ENCODE measurements at places on chromosomes 12 and 14. TPM values are rescaled to one million over a fixed set of nuclear protein-coding genes. Genes with fewer than 3 reads are reported as not detected.

PYM1 gene
- 36.8 TPM for total RNA-seq

RGS6 gene
- total RNA-seq: not detected

NUAK1 gene
- 11.4 TPM for total RNA-seq

WNT5B gene
- 8.9 TPM for total RNA-seq

ZNF891 gene
- total RNA-seq: 0.54 TPM

PRH2 gene
- total RNA-seq: not detected

LIMA1 gene
- 103 TPM for total RNA-seq

KRT78 gene
- not detected for total RNA-seq

BAZ1A gene
- 21.8 TPM for total RNA-seq

CLEC6A gene
- total RNA-seq: not detected

EIF2S3B gene
- 0.49 TPM for total RNA-seq

DERA gene
- total RNA-seq: 29.2 TPM

DNAJC22 gene
- total RNA-seq: 1.5 TPM

CBLN3 gene
- 3.4 TPM for total RNA-seq

CCDC177 gene
- total RNA-seq: 0.54 TPM

NTF3 gene
- total RNA-seq: not detected

KLRK1 gene
- total RNA-seq: not detected

PA2G4 gene
- total RNA-seq: 72.4 TPM

TEX22 gene
- not detected for total RNA-seq

B4GALNT1 gene
- total RNA-seq: 0.18 TPM

SLC15A4 gene
- total RNA-seq: 54.6 TPM

NPFF gene
- total RNA-seq: not detected

TAC3 gene
- total RNA-seq: not detected

ACIN1 gene
- 48.4 TPM for total RNA-seq

KRT6C gene
- not detected for total RNA-seq

CMKLR1 gene
- 0.32 TPM for total RNA-seq

BRI3BP gene
- total RNA-seq: 8.4 TPM

GLS2 gene
- total RNA-seq: not detected

CLEC1B gene
- not detected for total RNA-seq

SERPINA10 gene
- not detected for total RNA-seq

ANKS1B gene
- 2.9 TPM for total RNA-seq

FAM186B gene
- total RNA-seq: 0.54 TPM

All from cardiac atrium fibroblast (primary cell).